Right renal cortex interstitium (tissue), 3 donors: ENCODE measurements at places on chromosomes 7 and 10. TPM values are rescaled to one million over a fixed set of nuclear protein-coding genes. Genes with fewer than 3 reads are reported as not detected.

- no peak for DNase-seq
Observed at GRCh38 chr7:33276325-33276724, 147.0 kb downstream of the BBS9 start.

DNA sequence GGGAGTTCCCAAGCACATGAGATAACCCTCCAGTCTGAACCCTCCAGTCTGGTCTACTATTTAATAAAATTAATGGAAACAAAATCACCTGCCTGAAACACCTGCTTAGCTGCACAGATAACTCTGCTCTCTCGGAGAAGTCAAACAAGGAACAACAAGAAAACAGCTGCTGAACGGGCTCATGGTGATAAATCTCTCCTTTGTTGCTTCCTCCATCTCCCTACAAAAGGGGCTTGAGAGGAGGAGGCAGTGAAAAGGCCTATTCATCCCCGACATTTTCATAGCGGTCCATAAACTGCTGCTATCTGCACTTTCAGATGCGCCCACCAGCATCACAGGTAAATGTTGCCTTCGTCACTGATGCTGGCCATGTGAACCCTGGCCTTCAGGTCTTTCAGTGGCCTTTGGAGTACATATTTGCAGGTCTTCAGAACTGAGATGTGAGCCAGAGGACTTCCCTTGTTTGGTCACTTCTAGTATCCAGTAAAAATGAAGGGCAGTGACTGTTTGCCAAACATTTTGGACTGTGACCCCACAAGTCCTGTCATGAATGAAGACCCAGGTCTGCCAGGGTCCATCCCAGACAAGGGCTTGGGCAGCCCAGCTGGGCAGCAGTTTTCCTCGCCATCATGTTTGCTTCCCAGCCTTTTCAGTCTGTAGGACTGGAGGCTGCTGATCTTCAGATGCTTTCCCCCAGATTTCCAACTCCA, 15.9 kb downstream of the FKBP6 start:
- no peak for DNase-seq

DNA sequence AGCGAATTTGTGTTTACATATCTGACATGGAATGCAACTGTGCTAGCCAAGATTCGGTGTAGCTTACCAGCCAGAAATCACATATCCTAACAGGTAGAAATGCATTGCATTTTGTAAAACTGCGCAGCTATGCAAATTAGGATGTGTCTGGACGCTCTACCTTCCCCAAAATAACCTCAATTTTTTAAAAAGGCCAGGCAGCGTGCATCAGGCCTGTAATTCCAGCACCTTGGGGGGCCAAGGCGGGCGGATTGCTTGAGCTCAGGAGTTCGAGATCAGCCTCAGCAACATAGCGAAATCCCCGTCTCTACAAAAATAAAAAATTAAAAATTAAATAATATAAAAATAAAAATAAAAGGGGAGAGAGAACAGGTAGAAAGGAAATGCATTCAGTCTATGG, 305.0 kb downstream of the TYW1 start:
- no peak for DNase-seq

DNA sequence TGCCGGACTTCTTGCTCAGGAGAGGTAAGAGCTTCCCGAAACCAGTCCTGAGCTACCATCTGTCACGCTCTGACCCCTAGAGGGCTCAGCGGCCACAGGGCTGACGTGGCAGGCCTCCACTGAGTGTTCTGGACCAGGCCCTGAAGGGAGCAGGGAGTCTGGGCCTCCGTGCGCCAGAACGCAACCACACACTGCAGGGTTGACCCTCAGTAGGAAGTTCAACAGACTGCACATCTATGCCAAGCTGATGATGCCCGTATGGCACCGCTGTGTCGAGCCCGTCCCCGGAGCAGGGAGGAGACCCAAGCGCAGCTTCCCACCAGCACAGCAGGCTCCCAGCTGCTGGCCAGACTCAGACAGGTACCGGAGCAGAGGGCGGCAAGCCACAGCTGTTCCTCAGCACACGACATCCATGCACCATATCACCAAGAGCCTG, 39.2 kb downstream of the CAMK2B start:
- DNase-seq = no peak

DNA sequence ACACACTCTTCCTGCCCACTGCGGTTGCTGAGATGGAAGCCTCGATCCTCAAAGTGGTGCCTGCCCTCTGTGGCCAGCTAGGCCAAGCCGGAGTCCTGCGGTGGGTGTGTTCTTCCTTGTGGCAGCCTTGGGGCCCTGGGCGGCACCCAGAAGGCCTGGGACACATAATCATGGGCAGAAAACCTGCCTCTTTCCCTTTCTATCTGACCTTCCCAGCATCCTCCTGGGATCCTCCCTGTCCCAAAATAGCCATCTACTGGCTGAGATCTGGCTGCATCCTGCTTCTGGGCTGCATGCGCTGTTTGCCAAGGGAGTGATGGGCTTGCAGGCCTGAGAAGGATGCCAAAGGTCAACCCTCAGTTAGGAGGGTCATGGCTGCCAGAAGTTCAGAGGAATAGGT, 23.9 kb downstream of the COL13A1 start:
- DNase-seq = no peak

DNA sequence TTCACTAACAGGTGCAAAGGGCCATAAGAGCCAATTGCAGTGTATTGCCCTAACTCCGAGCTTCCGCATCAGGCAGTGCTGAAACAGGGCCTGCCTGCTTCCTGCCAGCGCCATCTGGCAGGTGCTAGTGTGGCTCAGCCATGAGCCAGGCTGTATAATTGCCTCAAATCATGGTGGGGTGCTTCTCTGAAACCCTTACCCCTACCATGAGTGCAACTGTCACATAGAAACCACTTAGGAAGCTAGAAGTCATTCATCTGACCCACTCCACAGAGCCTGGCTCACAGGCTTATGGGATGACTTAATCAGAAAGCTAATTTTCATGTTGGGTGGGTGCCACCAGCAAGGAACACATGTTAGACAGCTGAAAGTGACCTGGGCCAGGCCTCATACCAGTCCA, 133.3 kb upstream of the LAMB4 start:
- no peak for DNase-seq

DNA sequence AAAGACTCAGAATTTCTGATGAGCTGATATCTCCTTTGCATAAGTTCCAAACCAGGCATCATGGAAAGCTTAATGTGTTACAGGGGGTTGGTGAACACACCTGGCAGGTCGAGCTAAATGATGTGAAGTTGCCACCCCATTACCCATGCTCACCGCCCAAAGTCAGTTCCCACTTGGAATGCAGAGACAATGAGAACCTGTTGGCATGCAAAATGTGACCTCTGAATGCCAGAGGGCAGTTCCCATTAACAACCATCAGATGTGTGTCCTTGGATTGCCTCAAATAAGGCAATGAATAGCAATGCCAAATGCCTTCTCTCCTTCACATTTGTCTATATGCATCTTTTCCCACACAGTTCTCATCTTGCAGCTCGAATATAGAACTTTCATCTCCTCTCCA, 190.7 kb downstream of the CDCA7L start:
- DNase-seq = no peak

DNA sequence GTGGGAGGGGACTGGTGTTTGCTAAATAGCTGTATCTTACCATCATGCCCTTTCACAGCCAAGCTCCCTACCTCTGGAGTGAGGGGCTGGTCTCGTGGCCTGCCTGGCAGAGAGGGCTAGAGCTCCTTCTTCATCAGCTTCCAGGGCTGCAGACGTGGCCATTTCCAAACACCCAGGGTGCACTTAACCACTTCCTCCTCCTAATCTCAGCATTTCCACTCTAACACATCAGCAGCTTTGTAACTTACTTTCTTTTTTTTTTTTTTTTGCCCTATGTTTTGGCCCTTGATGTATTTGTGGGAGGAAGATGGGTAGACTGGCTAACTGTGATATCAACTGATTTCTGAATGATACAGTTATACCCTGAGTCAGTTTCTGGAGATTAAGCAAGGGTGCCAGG, 27.4 kb downstream of the LRRC4 start:
- DNase-seq = no peak

GRCh38 chr7:120180221-120180620, 92.8 kb upstream of the KCND2 start:
- DNase-seq = no peak

DNA sequence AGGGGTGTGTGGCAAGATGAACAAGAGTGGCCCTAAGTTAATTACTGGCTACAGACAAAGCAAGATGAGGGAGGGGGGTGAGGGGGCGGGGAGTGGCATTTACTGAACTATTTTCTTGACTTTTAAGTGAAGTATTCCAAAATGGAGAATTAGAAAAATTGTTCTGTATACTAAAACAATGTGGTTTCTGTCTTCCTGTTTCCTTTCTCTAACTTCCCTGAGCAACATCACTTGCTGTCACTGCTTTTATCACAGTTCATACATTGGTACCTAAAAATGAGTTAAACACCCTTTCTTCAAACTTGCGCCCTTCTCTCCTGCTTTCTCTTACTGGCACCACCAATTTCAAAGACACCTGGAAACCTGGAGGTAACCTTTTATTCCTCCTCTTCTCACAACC, 21.6 kb downstream of the PDZD8 start:
- no peak for DNase-seq

DNA sequence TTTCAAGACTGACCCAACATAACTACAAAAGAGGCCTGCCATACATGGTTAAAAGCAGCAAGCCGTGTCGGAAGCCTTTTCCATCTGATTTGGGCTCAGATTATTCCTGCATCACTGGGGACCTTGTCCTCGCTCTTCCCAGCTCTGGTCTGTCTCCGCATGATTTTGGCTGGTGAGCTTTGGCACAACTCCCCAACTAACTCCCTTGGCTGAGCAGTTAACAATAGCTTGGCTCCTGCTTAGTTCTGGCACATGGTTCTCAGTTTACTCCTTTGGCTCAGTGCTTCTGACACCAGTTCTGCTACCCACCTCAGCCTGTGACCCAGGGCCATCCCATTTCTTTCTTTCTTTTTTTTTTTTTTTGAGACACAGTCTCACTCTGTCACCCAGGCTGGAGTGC, 17.0 kb downstream of the AGK start:
- no peak for DNase-seq

DNA sequence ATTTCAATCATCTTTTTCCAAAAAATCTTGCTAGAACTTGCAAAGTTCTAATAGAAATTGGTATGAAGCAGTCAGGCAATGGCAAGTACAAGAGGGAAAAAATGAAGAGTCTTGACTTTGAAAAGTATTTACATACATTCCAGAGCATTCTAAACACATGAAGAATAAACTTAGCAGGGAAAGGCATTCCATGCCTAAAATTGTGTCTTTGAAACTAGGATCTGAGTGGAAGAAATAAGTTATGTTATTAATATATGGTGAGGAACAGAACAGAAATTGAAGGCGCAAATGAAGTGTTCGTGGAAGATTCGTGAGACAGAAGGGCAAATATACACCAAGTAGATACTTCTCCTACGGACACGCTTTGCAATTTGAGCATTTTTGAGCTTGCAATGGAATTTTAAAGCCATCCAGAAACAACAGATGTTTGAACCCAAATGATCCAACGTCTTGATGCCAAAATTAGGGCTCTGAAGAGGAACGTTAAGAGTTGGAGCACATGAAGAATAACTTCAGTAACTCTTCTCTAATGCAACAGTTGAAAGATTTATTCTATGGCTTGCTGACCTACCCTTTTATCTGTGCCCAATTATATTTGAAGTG, 40.6 kb upstream of the SEPTIN7 start:
- no peak for DNase-seq

GRCh38 chr10:17865351-17865750, 56.2 kb downstream of the MRC1 start:
- no peak for DNase-seq

DNA sequence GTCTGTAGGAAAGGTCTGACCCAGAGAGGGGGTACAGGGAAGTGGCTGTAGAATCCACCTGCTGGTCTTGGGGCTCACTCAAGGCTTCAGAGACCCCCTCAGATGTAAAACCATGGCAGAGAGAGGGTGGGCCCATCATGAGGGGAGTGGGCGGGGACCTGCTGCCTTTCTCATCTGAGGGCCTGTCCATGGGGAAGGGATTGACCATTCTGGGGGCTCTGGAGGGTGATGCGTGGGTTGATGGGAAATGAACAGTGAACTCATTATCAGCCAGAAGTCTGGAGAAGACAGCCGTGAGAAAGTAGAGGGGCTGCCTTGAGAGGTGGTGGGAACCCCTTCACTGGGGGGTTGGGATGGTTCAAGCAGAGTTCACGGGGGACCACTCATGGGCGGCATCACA, 66.8 kb downstream of the MINDY4 start:
- no peak for DNase-seq

- no peak for DNase-seq
Observed at GRCh38 chr10:130500261-130501000, 364.2 kb downstream of the GLRX3 start.

GRCh38 chr10:103428989-103429643, 23.1 kb downstream of the CALHM2 start:
- no peak for DNase-seq

The PNLIPRP2 gene
- polyA plus RNA-seq = not detected

The WDFY4 gene
- polyA plus RNA-seq = 1.9 TPM

The ALOX5 gene
- 1.7 TPM for polyA plus RNA-seq

The ATP6V0A4 gene
- polyA plus RNA-seq = 81.4 TPM

The NPFFR1 gene
- 0.13 TPM for polyA plus RNA-seq

The TMEM178B gene
- polyA plus RNA-seq = 0.32 TPM

The SPDYE1 gene
- 0.39 TPM for polyA plus RNA-seq

The GPR26 gene
- not detected for polyA plus RNA-seq

The RBP4 gene
- polyA plus RNA-seq = 0.43 TPM

The CADPS2 gene
- 60.7 TPM for polyA plus RNA-seq

The ACADSB gene
- 26.5 TPM for polyA plus RNA-seq

The EGR2 gene
- 3.8 TPM for polyA plus RNA-seq
